ENCODE measurements at places on chromosomes 6 and 20.

DNA sequence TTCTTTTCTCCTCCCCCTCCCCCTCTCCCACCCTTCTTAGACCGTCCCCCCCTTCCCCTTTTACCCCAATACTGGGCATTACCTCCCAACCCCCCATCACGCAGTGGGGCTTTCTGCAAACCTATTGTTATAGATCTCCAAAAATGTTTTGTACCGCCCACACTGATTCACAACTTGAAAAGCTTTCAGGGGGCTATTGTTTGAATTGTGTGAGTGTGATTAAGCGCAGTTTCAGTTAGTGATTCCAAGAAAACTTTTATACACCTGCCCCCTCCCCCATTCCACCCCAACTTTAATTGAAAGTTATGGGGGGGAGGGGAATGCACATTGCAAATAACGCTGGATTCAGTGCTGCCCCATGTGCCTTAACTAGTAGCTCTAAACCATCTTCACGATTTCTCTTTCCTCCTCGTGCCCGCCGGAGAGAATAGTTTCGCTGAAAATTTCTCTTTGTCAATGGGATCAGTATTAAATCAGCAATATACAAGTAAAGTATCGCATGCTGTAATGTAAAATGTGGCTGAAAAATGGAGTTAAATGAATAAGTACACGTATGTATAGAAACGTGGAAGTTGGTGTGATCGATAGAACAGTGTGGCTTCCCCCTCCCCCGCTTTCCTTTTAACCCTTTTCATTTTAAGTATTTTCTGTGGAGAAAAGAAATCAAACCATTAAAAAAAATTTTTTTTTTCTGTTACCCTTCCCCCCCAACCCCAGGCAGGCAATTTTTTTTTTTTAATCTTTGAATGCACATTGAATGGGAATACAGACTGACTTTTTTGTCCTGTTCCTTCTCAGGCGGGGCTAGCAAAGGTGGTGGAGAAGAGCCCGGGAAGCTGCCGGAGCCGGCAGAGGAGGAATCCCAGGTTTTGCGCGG, 632 bp downstream of the LIN28B start:
- DNase-seq, result no peak

- no peak for DNase-seq
These were observed 544.5 kb downstream of the MAFB start for GRCh38 chr20:40144581-40144980.

DNA sequence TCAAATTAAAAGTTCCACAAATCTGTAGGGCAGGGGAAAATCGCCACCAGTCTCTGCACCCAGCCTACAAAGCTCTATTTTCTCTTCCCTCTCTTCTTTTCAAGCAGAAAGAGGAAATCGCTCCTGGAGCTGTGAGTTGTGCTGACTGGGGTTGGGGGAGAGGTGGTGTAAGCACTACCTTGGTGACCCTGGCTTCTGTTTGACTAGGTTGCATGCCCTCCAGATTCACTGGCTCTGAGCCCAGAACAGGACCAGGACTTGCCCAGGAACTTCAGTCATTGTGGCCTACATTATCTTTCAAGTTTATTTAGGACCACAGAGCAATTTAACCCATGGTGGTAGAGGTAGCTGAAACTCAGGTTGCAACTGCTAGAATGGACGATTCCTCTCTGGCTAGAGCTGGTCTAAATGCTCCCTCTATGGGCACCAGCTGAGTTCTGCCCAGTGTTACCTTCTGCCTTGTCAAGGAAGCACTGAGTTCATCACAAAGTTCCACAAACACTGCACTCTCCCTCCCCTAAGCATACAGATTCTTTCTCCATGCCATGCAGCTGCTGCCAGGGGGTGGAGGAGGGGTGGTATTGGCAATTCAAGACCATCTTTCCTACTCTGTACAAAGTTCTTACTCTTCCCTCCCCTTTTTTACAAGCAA, 122.0 kb upstream of the BMP5 start:
- no peak for DNase-seq

DNA sequence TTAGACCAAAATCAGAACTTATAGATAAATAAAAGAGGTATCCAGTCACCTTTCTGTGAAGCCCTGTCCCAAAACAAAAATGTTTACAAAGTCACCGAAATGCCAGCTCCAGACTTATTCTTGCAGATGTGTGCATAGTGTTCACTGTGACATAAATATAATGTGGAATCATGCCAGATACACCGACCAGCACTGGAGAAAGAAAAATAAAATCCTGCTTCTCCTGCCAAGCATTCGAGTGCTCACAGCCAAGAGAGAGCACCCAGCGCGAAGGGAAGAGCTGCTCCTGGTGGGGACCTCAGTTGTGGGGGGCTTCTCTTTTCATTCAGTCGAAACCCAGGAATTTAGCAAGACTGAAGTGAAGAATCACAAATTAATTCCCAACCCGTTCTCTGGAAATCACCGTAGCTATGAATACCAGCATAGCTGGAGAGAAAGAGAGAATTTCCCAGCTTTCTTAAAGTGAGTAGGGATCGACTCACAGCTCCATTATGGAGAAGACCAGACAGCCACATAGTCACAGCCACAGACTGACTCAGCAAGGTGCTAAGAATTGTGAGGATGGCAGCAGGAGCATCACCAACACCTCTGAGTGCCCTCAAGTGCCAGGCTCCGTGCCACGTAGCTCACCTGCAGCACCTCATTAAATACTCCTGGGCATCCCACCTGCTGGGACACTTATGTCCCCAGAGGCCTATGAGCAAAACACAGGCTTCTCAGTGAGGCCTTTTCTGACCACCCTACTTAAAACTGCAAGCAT, 33.2 kb downstream of the BFSP1 start:
- no peak for DNase-seq

- DNase-seq, result no peak
These were observed 139.0 kb upstream of the JAG1 start for GRCh38 chr20:10812759-10813327.

DNA sequence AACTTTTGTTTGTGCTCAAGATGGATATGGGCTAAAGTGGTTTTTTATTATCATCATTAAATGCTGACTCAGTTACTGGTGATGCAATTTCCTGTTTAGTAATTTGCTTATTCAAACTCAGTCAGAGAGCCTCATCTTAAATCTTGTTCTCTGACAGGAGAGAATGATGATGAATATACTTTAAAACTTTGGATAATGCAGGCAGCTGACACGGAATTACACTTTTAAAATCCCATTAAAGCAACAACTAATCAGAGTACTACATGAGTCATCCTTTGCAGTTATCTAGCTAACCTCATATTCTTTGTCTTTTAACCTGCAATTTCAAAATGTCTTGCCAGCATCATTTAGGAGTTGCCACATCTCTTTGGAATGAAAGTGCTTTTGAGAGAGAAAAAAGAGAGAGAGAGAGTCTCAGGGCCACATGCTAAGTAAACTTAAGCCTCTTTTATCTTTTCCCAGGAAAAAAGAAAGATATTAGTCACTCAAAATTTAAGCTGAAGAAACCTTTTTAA, 9.2 kb upstream of the C6orf141 start:
- no peak for DNase-seq

GRCh38 chr6:106642476-106642875, 13.1 kb downstream of the QRSL1 start:
- no peak for DNase-seq
